ENCODE measurements at places on chromosomes 3 and 15.

DNA sequence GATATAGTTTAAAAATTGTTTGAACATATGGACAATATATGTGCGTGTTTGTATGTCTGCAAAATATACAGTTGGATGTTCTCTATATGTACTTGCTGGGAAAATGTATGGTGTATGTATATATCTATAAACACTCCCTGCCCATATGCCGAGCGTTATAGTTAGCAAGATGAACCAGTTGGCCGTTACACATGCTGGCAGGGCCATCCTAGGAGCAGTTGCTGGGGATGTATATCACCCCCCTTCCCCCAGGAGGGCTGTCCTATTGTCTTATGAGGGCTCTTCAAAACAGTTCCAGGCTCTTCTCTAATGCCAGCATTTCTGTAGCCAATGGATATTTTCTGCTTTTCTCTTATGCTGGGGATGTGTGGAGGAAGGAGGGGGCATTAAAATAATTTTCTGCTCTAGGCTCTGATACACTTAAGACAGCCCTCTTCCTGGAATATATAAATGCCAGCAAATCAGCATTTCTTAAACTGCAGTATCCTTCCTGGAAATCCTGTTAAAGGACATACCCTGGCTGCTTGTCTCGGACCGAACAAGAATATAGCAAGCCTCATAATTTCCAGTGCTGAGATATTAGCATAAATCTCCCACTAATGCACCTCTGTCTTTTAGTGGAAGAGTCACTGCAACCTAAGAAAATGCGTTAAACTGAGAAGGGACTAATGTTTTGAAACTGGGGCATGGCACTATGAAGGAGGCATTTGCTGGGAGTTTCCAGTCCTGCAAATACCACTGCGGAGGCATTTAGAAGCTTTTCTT, 134.4 kb downstream of the MDFIC2 start:
- no peaks in the 10 kb centered on the region for H3K36me3 ChIP-seq
- no peaks in the 10 kb centered on the region for H3K27me3 ChIP-seq
- H3K4me3 ChIP-seq: no peak overlapping the region
- H3K27ac ChIP-seq: no peak overlapping the region

- no peaks in the 10 kb centered on the region for H3K27me3 ChIP-seq
- no peak overlapping the region for H3K27ac ChIP-seq
- no peak for DNase-seq
- peaks cover 32% of the 10 kb centered on the region for H3K36me3 ChIP-seq
Measured at GRCh38 chr15:99197856-99198255, 51.5 kb downstream of the TTC23 start.

GRCh38 chr3:101939361-101940049, 90.2 kb downstream of the NFKBIZ start:
- no peak for DNase-seq
- no peak overlapping the region for H3K4me3 ChIP-seq
- H3K36me3 ChIP-seq: no peaks in the 10 kb centered on the region
- peak overlapping the region; percentile 53 for H3K27ac ChIP-seq
- no peaks in the 10 kb centered on the region for H3K27me3 ChIP-seq
- peaks cover 46% of the 10 kb centered on the region for H3K4me1 ChIP-seq

- H3K27ac ChIP-seq: no peak overlapping the region
- no peaks in the 10 kb centered on the region for H3K4me1 ChIP-seq
- DNase-seq: no peak
- no peak overlapping the region for H3K4me3 ChIP-seq
- H3K27me3 ChIP-seq: no peaks in the 10 kb centered on the region
Measured at GRCh38 chr3:45832699-45833098, 9.2 kb downstream of the LZTFL1 start.

- H3K27ac ChIP-seq: no peak overlapping the region
- H3K36me3 ChIP-seq: no peaks in the 10 kb centered on the region
- H3K4me1 ChIP-seq: peaks cover 33% of the 10 kb centered on the region
- no peak for DNase-seq
- H3K27me3 ChIP-seq: peaks cover 6% of the 10 kb centered on the region
Measured at GRCh38 chr3:194312743-194313281, 38.3 kb downstream of the CPN2 start.

DNA sequence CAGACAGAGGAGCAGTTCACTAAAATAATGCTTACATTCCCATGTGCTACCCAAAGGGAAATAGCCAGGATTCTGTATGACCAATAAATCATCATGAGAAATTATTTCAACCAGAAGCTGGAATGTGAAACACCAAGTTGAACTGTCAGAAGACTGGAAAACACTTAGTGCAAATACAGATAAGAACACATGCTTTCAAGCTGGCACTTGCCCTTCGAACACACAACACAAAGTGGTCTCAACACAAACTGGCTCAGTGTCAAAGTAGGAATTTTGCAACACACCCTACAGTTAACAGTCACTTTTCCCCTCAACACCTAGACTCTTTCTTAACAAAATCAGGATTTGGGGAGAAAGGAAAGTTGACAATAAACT, 1.3 kb downstream of the FSD2 start:
- H3K36me3 ChIP-seq: no peaks in the 10 kb centered on the region
- no peak overlapping the region for H3K4me3 ChIP-seq
- no peaks in the 10 kb centered on the region for H3K27me3 ChIP-seq
- H3K4me1 ChIP-seq: peaks cover 7% of the 10 kb centered on the region
- no peak overlapping the region for H3K27ac ChIP-seq

- H3K4me3 ChIP-seq: no peak overlapping the region
- H3K27me3 ChIP-seq: no peaks in the 10 kb centered on the region
- no peaks in the 10 kb centered on the region for H3K36me3 ChIP-seq
- H3K27ac ChIP-seq: peak overlapping the region; percentile 15
- DNase-seq: no peak
- H3K4me1 ChIP-seq: peaks cover 11% of the 10 kb centered on the region
Measured at GRCh38 chr3:189355481-189356201, 183.9 kb downstream of the TPRG1 start.

- no peaks in the 10 kb centered on the region for H3K27me3 ChIP-seq
- no peak for DNase-seq
- no peak overlapping the region for H3K4me3 ChIP-seq
- H3K36me3 ChIP-seq: no peaks in the 10 kb centered on the region
Measured at GRCh38 chr15:28873585-28874190, 12.1 kb upstream of the APBA2 start.

GRCh38 chr15:79154483-79155135, 64.0 kb upstream of the RASGRF1 start:
- no peak overlapping the region for H3K27ac ChIP-seq
- no peaks in the 10 kb centered on the region for H3K4me1 ChIP-seq
- H3K36me3 ChIP-seq: no peaks in the 10 kb centered on the region

DNA sequence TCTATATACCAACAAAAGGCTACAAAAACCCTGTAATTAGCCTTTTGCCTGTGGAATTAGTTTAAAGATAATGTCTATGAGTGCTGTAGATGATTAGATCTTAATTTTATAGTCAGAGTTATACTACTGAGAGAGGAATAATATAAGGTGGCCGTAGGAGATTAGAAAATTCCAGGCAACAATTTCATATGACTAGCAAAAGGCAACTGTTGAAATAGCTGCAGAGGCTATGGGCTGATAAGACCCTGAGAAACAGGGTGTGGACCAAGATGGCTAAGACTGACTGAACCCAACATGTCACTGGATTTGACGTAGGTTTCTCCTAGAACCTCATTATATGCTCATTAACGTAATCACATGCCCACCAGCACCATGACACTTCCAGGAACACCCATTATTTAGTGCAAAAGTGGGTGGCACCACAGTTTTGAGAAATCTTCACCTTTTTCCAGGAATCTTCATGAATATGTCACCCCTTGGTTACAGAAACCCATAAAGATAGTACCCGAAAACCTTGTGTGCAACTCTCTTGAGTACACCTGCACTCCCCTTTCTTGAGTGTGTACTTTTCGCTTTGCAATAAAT, 29.1 kb upstream of the SCG3 start:
- H3K4me1 ChIP-seq: no peaks in the 10 kb centered on the region
- H3K27me3 ChIP-seq: no peaks in the 10 kb centered on the region
- DNase-seq: no peak
- H3K4me3 ChIP-seq: no peak overlapping the region
- H3K27ac ChIP-seq: no peak overlapping the region

DNA sequence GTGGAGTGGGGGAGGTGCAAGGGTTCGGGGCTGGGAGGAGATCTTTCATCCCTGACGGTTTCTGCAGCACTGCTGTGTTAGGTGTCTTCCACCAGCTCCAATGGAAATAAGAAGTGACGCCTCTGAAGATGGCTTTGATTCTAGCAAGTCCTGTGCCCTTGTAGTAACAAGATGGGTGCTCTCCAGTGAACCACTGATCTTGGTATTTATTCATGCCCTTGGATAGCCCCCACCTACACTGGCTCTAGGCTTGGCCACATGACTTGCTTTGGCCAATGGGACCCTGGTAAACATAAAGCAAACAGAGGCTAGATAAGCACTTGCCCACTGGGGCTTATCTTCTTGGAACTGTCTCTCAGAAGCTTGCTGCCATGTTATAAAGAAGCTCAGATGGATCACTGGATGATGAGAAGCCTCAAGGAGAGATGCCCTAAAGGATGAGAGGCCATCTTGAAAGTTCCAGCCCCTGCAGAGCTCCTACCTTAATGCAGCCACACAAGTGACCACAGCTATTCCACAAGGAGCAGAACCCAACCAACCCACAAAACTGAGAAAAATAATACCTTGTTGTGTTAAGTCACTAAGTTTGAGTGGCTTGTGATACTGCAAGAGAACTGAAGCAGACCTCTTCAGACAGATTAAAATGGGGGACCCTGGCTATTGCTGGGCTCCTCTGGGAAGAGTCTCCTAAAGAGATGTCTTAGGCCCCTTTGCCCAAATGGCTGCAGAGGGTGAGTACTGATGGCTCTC, 137.9 kb downstream of the PDCD6IP start:
- no peak for DNase-seq
- H3K4me1 ChIP-seq: no peaks in the 10 kb centered on the region
- H3K27me3 ChIP-seq: no peaks in the 10 kb centered on the region
- H3K4me3 ChIP-seq: no peak overlapping the region

- peaks cover 28% of the 10 kb centered on the region for H3K36me3 ChIP-seq
- H3K27me3 ChIP-seq: no peaks in the 10 kb centered on the region
- peak overlapping the region; percentile 85 for H3K27ac ChIP-seq
- H3K4me3 ChIP-seq: peak overlapping the region; percentile 78
- DNase-seq: no peak
Measured at GRCh38 chr3:128616516-128617269, 33.9 kb downstream of the RPN1 start.

Measured in lower lobe of right lung (tissue), 2 donors.